GM18507 (cell line): ENCODE measurements at places on chromosomes 3 and 15.

GRCh38 chr15:70440416-70441138 is 322.8 kb downstream of the UACA start:
- no peak for DNase-seq

DNA sequence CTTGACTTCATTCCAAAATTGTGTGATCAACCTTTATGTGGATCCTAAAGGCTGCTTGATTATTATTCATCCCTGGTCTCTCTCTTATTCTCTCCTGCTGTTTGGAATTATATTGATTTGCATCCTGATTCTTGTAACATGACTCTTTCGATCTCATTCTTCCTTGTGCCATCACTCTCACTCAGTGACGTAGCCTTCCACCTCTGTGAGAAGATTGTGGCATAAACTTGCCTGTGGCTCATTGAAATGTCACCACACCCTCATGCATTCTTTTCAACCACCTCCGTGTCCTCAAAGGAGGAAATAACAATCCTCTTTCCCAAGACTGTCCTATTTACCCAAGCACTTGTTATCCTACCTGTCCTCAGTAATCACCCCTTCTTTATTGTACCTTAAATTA is 41.3 kb upstream of the GCNT3 start:
- DNase-seq, result no peak

DNA sequence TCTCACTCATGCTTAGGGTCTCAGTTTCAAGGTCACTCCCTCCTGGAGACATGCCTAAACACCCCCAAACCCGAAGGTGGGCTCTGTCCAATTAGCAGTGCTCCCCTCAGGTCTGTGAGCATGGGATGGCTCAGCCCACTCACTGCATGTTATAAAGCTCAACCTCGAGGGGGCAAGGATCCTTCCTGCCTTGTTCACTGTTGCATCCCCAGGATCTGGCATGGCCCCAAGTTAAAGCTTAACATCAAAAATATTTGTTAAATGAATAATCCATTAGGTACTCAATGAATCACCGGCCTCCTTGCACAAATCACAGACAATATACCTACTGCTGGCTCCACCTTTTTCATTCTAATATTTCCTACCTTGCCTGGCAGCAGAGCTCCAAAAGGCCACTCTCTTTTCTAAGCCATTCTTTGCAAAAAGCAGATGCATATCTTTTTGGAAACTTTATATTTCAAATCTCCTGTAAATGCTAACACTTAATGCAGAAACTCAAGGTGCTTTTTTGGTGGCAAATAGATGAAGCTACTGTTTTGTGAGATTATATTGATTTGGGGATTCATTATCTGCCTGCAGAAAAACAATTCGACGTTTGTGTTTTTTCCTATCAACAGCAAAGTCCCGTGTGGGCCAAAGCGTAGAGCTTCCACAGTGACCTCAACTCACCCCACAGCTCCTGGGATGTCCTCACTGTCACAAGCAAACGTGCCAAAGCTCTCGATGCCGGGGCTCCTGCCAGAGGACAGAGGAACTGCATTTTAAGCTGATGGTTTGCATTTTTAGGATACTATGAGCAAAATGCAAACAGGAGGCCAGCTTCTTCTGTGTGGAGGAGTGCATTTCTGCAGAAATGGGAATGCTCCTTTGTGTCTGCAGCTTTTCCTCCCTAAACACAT is 35.4 kb downstream of the PCOLCE2 start:
- no peak for DNase-seq

DNA sequence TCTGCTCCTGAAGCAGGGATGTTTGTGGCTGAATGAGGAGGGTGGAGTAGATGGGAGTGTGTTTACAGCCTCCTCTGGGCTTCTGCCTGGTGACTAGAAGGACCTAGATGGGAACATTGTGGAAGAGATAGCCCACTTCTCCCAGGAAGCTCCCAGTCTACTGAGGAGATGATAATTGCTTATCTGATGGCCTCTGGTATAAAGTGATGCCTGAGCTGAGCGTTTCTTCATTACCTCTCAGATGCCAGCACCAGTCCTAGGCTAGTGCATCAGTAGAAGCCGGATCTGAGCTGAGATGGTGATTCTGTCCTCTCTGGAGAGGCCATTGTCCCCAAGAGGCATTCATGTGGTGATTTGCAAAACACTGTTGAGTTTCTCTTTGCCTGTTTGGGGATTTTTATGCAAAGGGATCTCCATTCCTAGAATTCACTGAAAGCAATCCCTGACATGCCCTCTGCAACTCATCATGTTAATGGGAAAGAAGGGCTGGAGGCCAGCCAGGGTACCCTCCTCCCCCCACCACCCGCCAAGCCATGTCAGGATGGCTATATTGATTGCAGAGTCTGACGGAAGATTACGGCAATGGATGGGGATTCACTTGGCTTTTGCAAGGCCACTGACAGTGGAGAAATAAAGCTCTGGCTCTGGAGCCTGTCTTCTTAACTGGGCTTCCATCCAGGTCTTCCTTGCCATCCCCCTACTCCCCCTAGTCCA is 166.4 kb upstream of the ROPN1 start:
- DNase-seq, result no peak

GRCh38 chr3:134710313-134710680 is 59.5 kb upstream of the KY start:
- DNase-seq, result no peak

GRCh38 chr15:98217356-98217755 is 256.9 kb downstream of the ARRDC4 start:
- DNase-seq, result no peak

- no peak for DNase-seq
These were observed 446.9 kb upstream of the DPPA4 start for GRCh38 chr3:109784285-109784684.

- DNase-seq, result peak; percentile 18
These were observed 436 bp downstream of the ADPGK start for GRCh38 chr15:72783004-72783639.

DNA sequence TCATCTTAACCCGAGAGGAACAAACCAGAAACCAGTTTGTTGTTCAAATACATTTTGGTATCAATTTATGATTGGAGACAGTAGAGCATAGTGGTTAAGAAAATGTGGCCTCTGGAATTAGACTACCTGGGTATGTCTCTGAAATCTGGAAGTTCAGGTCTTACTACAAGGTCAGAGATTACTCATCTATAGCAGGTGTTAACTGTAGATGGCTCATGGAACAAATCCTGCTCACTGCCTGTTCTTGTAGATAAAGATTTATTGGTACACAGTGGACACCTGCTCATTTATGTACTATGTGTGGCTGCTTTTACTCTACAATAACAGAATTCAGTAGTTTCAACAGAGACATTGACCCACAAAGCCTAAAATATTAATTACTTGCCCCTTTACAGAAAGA is 413.3 kb downstream of the CNTN6 start:
- DNase-seq, result no peak

DNA sequence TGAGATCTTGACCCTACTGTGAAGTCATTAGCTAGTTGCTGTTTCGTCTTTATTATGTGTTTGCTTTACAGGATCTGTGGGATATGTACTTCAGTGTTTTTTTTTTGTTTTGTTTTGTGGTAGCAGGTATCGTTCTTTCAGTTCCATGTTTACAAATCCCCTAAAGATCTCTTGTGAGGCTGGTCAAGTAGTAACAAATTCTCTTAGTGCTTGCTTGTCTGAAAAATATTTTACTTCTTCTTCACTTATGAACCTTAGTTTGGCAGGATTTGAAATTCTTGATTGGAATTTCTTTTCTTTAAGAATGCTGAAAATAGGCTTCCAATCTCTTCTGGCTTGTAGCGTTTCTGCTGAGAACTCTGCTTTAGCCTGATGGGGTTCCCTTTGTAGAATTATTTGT is 235.8 kb upstream of the ALCAM start:
- no peak for DNase-seq

DNA sequence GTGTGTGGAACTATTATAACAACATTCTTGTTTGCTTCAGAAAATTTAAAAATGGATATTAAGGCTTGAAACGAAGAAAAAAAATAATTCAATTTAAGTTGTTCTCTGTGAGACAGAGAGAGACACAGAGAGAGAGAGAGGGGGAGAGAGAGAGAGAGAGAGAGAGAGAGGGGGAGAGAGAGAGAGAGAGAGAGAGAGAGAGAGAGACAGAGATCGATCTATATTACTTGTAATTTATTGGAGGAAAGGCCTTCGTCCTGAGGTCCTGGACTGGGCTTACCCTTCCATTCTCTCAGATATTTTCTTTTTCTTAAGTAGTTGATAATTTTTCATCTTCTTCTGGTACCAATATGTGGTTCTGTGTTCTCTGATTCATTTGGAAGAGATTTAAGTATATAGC is 25.9 kb downstream of the MFSD1 start:
- DNase-seq, result no peak

DNA sequence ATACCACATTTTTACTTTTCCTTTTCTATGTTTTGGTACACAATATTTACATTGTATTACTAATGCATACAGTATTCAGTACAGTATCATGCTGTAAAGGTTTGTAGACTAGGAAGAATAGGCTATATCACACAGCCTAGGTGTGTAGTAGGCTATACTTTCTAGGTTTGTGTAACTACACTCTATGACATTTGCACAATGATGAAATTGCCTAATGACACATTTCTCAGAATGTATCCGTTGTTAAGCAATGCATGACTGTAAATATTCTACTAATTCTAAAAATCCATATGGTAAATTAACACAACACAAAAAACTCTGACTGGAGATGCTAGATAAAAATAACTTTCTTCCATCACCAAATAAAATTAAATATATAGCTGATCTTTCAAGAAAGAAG is 16.2 kb downstream of the NEDD4 start:
- no peak for DNase-seq

DNA sequence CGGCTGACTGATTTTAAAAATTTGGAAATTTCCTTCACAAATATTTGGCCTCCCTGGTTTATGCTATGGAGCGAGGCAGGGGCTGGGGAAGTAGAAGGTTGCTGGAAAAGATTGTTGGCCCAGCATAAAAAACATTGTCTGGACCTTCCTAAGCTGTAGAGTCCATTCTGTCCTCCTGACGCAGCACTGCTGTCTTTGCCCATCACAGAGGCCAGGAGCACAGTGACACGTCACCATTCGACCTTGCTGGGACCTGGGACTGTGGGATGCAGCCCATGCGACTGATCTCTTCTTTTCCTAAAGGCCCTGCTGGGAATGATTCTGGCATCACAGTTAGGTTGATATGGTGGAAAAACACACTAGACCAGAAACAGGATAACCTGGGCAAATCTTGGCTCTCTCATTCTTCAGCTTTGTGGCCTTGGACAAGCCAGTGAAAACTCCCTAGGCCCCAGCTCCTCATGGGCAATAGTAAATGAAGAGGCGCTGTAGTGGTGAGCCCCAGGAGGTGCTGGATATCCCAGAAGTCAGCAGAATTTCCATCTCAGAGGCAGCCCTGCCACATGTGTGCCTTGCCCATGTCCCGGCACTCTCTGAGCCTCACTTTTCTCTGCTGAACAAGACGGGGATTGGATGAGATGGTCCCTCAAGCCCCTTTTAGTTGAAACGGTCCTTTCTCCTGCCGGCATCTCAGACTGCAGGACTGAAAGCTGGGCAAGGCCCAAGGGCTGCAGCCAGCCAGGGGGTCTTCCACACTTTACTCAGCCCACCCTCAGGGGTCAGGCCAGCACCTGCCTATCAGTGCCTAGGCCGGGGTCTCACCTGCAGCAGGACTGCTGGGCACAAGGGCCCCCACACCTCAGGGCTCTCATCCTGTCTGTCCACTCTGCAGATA is 69.6 kb downstream of the SENP2 start:
- DNase-seq, result no peak

DNA sequence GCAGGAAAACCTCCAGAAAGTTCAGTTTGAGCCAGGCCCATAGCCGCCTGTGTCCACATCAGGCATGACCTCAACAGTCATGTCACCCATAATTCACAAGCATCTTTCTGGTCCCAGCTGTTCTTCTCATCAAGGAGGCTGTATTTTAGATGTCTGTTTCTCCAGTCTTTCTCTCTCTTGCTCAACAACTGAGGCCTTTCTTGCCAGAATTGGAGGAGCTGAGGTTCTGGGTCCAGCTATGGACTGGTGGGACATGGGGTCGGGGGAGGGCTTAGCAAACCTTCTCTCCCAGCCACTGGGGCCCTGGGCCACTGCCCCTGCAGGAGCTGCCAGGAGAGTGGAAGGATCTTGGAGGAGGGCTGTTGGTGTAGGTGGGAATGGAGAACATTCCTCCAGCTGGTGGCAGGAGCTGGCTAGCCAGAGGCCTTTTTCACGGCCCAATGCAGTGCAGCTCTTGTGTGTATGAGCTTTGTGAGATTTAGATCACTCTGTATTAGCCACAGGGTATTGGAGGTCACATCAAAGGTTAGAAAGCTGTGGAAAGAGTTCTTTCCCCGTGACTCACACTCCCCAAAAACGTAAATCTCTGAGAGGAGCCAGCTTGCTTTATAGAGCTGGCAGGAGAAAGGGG is 23.5 kb downstream of the MAGEF1 start:
- no peak for DNase-seq

GRCh38 chr15:51838270-51838669 is 8.8 kb downstream of the TMOD3 start:
- no peak for DNase-seq

- DNase-seq, result no peak
These were observed 64.3 kb downstream of the FNDC3B start for GRCh38 chr3:172103724-172104123.

DNA sequence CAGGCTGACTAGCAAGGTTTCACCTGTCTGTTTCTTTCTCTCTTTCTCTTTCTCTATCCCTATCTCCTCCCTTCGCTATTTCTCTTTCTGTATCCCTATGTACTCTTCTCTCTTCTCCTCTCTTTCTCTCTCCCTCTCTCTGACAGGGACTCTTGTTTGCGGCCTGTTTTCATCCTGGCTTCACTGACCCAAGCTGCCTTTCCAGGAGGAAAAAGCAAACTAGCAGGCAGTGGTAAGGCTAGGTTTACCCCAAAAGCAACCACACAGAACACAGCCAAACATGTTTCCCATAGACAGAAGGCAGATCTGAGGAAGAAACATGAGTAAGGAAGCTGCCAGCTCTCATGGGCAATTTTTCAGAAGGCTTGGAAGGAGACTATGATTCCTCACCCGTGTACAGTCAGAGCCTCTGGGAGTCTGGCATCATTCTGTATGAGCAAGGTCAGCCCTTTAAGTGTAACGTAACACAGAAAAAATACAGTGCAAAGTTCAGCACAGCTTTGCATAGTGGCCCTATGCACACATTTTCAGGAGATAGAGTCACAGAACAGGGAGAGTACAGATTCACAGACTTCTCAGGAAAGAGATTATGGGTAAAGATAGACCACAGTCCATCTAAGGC is 61.0 kb downstream of the OCA2 start:
- DNase-seq, result no peak

DNA sequence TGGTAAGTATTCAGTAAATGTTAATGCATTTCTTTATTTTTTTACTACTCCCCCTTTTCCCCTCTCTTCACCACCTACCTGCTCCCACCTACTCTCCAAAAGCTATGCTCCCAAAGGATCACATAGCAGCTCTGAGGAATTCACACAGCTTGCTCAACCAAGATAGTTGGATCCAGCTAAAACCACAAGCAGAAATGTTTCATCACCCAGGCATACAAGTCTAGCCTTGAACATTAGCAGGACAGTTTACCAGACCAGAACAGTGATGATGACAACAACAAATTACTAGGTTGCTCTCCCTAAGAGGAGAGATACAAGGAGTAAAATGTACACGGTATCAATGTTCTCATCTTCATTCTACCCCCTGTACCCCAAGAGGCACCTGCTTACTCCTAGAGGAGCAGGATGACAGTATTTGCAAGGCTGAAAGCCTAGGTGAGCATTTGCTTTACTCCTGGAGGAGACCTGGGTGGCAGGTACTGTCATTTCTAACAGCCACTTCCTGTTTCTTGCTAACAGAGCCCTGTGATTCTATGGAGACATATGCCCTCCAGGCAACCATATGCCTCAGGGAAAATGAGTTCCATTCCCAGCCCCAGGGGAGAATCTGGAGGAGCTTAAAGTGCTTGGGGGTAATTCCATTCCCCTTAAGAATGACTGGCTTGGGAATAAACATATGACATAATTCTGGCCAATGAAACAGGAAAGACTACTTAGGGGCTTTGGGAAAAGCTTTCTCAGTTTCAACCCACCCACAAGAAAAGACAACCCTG is 237.5 kb downstream of the NTRK3 start:
- DNase-seq, result no peak
